ENCODE measurements at places on chromosomes 5 and 9.

DNA sequence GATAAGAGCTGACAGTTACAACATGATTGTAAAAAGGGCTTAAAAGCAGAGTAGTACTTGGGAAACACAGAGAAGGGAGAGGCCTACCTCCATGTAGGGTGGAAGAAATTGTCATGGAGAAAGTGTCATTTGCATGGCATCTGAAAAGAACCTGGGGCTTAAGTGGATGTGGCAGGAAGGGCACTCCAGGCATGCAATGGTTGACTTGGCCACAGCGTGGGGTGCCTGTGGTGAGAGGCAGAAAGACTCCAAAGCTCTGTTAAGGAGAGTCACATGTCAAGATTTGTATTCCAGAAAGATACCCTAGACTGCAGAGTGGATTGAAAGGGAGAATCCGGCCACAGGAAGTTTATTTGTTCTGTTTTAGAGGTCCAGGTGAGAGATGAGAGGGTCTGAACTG lies 2.4 kb downstream of the POLR3G start:
- DNase-seq, result no peak

GRCh38 chr9:91158286-91158685 lies 203.4 kb downstream of the AUH start:
- DNase-seq, result no peak

GRCh38 chr5:56078278-56079156 lies 83.8 kb upstream of the IL6ST start:
- no peak for DNase-seq

DNA sequence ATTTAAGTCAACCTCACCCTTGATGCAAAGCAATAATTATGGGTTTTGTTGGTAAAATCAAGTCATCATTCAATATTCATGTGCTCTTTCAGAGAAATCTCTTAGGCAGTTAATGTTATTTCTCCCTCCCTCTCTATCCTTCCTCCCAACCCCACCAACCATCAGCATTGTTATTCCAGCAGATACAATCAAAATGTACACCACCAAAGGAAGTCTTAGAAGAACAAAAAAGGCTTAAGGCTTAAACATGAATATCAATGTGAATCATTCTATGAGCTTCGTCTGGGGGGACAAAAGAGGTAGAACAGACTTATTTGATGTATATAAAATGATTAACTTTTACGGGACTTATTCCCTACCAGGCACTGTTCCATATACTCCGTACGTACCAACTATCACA lies 404.4 kb downstream of the ARHGEF28 start:
- no peak for DNase-seq

- DNase-seq, result no peak
These were observed 87.5 kb downstream of the TTLL11 start for GRCh38 chr9:122005597-122005996.

DNA sequence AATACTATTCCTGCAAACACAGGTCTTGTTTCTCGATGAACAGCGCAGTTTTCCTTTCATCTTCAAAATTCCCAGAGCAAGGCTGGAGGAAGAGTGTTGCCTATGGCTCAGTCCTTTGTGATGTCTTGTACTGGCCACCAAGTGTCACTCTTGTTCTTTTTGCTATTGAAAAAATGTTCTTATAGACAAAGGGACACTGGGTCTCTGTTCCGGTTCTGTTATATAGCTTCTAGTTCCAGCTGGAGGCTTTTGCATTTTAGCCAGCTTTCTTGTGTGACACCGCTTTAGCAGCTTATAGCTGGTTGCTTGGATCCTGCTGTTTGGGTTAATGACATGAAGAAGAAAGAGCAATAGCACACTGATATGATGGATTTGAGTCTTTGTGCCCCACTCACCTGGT lies 343.7 kb upstream of the KCNN2 start:
- no peak for DNase-seq

GRCh38 chr9:16461851-16462250 lies 408.6 kb downstream of the BNC2 start:
- no peak for DNase-seq

- no peak for DNase-seq
These were observed 65.8 kb upstream of the CHD1 start for GRCh38 chr5:98994611-98995010.

All from NCI-H2107 (cell line).